ENCODE measurements at places on chromosomes 7 and 10.

GRCh38 chr7:1661461-1661860 lies 8.6 kb upstream of the ELFN1 start:
- no peak for DNase-seq

- DNase-seq = peak; percentile 79
These were observed 79.6 kb downstream of the ARL5B start for GRCh38 chr10:18738835-18739234.

DNA sequence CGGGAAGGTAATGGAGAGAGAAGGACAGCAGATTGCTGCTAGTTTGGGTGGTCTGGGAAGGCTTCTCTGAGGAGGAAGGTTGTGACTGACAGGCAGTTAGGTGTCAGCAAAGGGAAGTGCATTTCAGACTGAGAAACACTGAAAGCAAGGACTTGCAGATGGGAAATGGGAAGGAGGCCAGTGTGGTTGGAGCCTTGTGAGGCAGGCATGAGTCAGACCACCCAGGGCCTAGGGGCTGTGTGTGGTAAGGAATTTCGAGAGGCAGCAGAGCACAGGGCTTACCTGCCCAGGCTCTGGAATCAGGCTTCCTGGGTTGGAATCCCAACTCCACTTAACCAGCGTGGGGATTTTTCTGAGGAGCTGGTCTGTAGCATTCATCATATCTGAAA lies 53.5 kb downstream of the NRF1 start:
- DNase-seq = peak; percentile 97

DNA sequence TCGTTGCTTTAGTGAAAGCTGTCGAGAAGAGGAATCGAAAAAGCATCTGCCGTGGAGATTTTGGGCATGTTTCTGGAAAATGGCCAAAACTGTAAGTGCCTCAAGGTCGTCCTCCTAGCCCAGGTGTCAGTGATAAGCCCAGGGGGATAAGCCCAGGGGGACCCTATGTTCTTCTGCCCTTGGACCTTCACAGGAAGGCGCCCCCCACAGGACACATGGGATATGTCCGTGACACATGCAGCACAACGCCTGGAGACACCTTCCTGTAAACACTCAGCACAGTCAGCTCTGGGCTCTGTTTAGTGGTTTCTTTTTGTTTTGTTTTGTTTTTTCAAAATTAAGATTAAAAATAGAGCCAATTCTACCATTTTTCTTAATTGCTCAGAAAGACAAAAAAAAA lies 272.7 kb downstream of the KLF6 start:
- no peak for DNase-seq

DNA sequence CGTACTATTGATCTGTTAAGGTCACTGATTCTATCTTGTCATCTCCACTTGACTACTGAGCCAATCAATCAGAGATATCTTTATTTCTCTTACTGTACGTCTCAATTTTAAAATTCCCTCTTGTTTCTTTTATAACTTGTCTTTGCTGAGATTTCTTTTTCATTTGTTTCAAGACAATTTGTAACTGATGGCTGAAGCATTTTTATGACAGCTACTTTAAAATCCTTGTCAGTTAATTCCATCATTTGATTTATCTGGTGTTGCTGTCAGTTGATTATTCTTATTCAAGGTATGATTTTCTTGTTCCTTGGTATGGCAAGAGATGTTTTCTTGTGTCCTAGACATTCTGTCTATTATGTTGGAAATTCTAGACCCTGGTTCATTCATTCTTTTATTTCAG lies 76.6 kb downstream of the TYW1B start:
- no peak for DNase-seq

DNA sequence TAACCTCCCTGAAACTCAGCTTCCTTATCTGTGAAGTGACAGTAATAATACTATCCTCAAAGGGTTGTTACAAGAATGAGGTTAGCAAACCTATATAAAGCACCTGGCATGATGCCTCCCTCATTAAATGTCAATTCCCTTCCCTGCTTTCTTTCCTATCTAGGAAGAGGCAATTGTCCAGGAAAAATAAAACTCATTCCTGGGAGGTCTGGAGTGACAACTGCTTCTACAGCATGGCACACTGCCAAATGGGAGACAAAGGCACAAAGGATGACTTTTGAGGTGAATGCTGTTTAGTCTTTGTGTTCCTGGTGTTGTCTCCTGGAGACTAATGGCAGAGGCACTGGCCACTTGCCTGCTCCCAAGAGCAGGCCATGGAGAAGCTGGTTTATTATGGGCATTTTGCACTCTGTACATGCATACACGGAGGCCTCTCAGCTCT lies 32.2 kb upstream of the PDE1C start:
- DNase-seq = no peak

DNA sequence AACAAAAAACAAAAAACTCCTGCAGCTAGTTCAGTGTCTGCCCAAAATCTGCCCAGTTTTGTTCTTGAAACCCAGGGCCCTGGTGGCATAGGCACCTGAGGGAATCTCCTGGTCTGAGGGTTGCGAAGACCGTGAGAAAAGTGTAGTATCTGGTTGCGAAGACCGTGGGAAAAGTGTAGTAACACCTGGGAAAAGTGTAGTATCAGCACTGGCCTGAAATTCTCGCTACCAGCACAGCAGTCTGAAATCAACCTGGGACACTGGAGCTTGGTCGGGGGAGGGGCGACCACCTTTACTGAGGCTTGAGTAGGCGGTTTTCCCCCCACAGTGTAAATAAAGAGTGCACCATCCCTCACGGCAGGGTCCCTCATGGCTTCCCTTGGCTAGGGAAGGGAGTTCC lies 82.5 kb upstream of the SP4 start:
- no peak for DNase-seq

DNA sequence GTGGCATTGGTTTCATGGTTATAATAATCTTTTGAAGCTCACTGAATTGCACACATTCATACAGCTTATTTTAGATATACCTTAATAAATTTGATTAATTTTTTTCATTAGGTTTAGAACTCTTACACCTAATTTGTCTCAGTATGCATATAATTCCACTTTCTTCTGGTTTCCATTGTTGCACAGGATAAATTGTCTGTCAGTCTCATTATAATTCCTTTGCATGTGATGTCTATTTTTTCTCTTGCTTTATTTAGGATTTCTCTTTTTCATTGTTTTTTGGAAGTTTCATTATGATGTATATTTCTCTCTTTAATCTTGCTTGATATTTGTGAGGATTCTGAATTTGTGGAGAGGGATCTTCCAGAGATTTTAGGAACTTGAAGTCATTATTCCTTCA lies 84.7 kb downstream of the ARL5B start:
- DNase-seq = no peak

- DNase-seq = peak; percentile 3
These were observed 98.6 kb upstream of the FGFR2 start for GRCh38 chr10:121696854-121697253.

DNA sequence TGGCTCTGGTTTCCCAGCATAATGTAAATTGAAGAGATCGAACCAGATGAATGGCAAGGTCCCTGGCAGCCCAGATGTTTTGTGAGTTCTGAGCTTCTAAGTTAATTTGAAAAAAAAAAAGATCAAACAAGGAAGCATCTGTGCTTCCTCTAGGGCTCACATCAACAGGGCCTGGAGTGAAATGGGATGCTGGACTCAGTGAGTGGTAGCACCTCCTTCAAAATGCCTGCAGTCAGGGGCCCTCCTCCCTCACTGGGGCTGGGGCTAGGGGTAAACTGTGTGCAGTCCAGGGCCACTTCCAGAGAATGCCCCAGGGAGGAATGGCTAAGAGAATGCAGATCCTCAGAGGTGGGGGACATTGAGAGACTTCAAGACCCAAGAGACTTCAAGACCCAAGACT lies 6.0 kb upstream of the CUEDC2 start:
- no peak for DNase-seq

DNA sequence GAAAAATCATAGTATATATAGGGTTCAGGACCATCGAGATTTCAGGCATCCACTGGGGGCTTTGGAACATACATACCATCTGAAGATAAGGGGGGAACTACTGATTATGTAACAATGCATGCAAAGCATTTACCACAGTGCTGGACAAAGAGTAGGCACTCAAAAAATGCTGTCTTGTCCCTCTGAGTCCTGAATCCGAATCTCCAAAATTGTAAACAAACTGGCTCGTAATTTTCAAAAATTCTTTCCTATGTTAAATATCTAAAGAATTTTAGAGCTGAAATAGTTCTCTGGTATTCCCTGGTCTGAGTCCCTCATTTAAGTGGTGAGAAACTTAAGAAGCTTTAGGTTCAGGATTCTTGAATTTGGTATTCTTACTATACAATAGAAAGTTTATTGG lies 167.8 kb upstream of the ASAH2 start:
- DNase-seq = no peak

- no peak for DNase-seq
These were observed 31.6 kb downstream of the SLIT1 start for GRCh38 chr10:97154162-97154561.

GRCh38 chr7:101137651-101138212 lies 10.8 kb downstream of the SERPINE1 start:
- no peak for DNase-seq

DNA sequence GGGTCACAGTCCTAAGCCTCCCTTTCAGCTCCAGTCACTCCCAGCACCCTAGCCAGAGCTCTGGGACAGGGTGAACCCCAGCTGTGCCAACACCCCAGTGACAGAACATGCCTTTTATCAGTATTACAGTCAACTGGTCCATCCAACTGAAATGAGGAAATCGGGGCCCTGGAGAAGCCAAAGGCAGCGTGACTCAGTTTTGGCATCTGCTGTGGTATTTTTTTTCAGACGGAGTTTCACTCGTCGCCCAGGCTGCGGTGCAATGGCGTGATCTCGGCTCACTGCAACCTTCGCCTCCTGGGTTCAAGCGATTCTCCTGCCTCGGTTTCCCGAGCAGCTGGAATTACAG lies 3.4 kb upstream of the CLDN15 start:
- peak; percentile 85 for DNase-seq

GRCh38 chr10:130686689-130687300 lies 550.6 kb downstream of the GLRX3 start:
- DNase-seq = no peak

- no peak for DNase-seq
These were observed 103.8 kb upstream of the PARD3 start for GRCh38 chr10:34918776-34919315.

DNA sequence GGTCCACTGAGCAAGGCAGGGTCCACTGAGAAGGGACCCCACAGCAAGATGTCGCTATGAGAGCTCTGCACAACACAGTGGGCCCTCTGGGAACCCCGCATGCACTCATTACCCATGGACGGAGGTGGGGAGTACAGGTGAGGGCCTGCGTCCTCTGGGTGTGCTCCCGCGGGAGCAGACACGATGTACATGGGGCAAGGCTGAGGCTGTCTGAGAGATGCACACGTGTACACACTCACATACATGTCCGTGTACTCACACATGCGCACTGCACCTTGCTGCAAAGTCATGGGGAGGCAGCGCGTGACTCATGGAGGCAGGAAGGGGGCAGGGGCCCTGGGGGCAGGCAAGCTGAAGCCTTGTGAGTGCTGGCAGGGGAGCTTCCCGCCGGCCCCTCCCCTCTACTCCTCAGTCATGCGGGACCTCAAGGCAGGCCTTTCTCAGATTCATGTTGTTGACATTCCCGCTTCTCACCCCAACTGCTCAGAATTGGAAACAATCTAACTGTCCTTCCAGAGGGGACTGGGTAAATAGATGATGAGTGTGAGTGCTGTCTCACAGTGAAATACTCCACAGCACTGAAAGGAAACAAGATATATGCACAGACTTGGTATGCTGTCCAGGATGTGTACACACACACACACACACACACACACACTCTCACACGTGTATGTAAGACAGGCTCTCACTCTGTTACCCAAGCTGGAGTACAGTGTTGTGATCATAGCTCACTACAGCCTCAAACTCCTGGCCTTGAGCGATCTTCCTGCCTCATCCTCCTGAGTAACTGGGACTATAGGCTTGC lies 40.0 kb downstream of the GOLGA7B start:
- DNase-seq = peak; percentile 39
